PC-9 (cell line): ENCODE measurements at places on chromosomes 13 and 19. TPM values are rescaled to one million over a fixed set of nuclear protein-coding genes. Genes with fewer than 3 reads are reported as not detected.
A peak's percentile ranks its signal among the peaks of the same experiment; 100 is the strongest.

Gene RNF6
- total RNA-seq, result 19.2 and 30.3 TPM in 2 replicates

Gene GRWD1
- total RNA-seq, result 35.5 and 44.2 TPM in 2 replicates

DNA sequence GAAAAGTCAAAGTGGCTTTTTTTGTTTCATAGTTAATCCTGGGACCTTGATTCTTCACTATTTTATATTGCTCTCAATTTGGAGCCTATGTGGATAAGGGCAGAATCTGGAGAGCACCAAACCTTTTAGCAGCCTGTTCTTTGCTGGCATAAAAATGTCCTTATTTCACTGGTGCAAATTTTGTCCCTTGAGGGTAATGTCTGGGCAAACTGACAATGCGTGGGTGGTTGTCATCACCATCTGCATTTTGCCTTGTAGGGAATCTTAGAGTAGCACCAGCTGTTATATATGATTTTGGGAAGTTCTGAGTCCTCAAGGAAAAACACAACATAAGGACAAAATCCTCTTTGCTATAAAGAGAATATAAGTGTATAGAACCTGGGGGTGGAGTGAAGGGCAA is 336.9 kb upstream of the HTR2A start:
- no peak for DNase-seq

GRCh38 chr13:59643364-59643841 is 520.3 kb downstream of the DIAPH3 start:
- DNase-seq, result no peak

Gene FAM216B
- total RNA-seq, result not detected in 2 replicates

DNA sequence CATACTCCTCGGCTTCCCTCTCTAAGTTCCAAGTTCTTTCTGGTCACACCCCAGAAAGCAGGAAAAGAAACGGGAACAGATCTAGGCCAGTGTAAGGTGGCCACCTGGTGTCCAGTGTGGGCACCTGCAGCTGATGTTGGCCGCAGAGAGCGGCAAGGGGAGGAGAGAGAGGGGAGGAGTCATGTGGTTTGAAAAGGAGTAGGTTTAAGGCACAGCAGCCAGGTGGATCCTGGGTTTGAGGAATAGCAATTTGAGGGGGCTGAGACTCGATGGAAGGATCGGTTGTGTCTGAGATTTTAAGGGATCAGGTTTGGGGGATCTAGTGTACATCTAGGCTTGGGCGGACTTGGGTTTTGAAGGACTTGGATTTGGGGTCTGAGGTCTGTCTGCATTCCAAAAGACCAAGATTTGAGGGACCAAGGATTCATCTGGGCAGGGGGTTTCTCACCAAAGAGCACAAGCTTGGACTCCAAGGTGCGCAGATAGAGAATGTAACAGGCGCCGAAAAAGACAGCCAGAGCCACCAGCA is 1.2 kb downstream of the RABAC1 start:
- peak; percentile 84 for DNase-seq

Gene NKPD1
- total RNA-seq, result 0.37 and 0.75 TPM in 2 replicates

Gene NLRP7
- 0.25 and 0.50 TPM in 2 replicates for total RNA-seq

Gene LHFPL6
- 2.5 and 3.1 TPM in 2 replicates for total RNA-seq

DNA sequence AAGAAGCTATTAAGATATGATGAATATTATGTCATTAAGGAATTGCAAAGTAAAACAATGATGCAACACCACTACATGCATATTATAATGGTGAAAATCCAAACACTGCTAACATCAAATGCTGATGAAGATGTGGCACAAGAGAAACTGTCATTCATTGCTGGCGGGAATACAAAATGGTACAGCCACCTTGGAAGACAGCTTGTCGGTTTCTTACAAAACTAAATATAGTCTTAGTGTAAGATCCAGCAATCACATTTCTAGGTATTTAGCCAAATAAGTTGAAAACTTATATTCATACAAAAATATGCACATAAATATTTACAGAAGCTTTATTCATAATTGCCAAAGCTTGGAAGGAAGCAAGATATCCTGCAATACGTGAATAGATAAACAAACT is 114.9 kb upstream of the EDNRB start:
- DNase-seq, result no peak

Gene KLK11
- 1.5 and 1.6 TPM in 2 replicates for total RNA-seq

DNA sequence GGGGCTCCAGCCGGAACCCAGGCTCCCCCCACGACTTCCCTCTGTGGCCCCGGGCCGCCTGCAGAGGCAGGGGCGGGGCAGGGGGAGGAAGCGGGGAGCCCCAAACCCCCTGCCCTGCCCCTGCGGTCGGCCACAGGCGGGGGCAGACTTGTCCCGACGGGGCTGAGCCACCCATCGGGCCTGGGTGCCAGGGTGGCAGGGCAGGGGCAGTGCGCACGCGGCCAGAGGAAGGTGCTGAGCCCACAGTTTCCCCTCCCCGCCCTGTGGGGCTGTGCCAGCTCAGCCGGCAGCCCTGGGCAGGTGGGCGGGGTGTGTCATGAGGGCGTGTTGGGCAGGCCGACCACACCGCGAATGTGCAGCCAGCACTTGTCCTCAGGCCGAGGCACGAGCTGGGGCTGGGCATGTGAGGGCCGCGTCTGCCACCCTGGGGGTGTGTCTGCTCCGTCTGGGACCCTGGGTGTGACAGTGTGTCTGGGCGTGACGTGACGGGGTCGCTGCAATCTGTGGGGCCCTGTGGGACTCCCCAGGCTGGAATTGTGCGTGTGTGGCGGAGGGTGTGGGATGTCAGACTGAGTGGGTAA is 17.7 kb downstream of the CCDC97 start:
- peak; percentile 65 for DNase-seq

Gene CEACAM21
- not detected in 2 replicates for total RNA-seq

Gene PCP2
- total RNA-seq, result 0.92 and 1.0 TPM in 2 replicates

DNA sequence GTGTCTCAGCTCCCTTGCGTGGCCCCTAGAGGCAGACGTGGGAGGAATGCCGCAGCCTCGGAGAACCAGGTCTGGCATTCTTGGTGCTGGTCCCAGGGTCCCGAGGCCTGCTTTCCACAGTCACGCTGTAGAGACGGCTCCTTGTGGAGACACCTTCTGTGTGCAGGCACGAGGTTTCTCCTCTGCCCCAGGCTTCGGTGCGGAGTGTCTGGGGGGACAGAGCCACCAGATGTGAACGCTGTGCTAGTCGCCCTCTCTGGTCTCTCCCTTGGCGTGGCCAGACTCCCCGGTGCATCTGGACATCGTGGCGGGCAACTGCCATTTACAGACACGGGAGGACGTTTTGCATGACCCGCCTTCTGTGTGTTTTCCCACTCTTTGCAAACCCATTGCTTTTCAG is 7.5 kb upstream of the TMEM255B start:
- DNase-seq, result no peak

- DNase-seq, result no peak
These were observed 498.1 kb downstream of the COG6 start for GRCh38 chr13:40153516-40153915.

DNA sequence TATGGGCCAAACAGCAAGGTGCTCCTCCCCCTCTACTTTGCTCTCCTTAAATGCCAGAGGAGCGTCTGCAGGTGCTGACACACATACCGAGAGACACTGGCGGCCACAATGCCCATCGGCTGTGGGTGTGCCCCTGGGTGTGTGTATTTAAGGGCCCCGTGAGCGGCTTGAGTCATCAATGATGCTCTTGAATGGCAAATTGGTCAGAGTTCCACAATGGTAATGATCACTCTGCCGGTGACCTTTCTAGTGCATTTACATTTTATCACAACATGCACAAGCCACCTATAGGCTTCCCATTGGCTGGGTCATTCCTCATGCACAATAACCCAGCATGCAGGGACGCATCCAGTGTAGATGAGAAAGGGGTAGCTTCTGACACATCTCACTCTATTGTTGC is 124.8 kb downstream of the ZNF536 start:
- no peak for DNase-seq
